ENCODE measurements at places on chromosomes 7 and 10.
A peak's percentile ranks its signal among the peaks of the same experiment; 100 is the strongest.

DNA sequence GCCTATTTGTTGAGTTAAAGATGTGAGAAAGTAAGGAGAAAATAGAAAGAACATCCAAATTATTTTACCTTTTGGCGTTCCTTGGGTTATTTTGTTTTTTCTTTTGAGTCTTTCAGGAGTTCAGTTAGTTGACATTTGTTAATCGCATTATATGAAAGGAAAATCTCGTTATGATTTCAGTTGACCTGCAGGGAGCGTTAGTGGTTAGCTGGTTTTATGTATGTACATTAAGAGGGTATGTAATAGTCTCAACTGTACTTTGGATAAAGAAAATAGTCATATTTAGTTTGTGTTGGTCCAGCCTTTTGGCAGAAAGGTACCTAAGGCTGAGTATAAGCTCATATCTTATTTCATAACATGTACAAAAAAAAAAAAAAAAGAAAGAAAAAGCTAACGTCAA, 4.0 kb downstream of the BMPER start:
- no peak for DNase-seq

- no peak for DNase-seq
Measured at GRCh38 chr7:118626739-118627138, 402.2 kb downstream of the ANKRD7 start.

DNA sequence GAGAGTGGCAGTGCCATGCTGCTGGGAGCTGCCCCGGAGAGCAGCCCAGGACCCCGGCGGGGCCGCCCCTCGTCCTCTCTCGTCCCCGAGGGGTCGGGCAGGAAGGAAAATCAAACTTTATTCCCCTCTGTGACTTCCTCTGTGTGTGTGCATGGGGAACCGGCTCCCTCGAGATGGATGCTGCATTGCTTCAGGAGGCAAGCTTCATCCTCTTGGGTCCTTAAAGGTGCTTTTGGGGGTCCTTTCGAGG, 726 bp downstream of the MCU start:
- no peak for DNase-seq

DNA sequence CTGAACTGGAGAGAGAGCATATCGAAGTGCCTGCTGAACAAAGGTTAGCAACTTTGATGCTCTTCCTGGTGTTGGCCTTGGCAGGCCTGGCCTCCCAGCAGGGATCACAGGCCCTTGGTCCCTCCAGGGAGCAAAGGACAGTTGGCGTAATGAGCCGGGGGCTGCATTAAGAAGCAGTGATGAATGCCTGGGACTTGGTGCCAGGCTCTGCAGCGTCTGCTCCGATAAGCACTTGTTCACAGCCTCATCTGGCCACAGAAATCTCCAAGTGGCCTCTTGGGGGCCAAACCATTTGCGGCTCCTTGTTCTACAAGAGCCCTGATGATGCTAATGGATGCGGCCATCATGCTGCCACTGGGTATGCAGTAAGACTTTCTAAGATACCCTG, 31.8 kb downstream of the CRHR2 start:
- no peak for DNase-seq

GRCh38 chr10:47245731-47246350, 54.2 kb upstream of the GDF10 start:
- DNase-seq: no peak

GRCh38 chr7:121133444-121133843, 144.9 kb downstream of the CPED1 start:
- DNase-seq: no peak

GRCh38 chr10:73368238-73368637, 9.6 kb upstream of the CFAP70 start:
- DNase-seq: no peak

GRCh38 chr10:99779335-99779734, 3.1 kb upstream of the ABCC2 start:
- no peak for DNase-seq

- DNase-seq: no peak
Measured at GRCh38 chr10:86628311-86628710, 26.0 kb upstream of the OPN4 start.

GRCh38 chr7:101940830-101941229, 123.4 kb downstream of the CUX1 start:
- DNase-seq: no peak

- DNase-seq: no peak
Measured at GRCh38 chr10:111078505-111079185, 1.8 kb downstream of the ADRA2A start.

DNA sequence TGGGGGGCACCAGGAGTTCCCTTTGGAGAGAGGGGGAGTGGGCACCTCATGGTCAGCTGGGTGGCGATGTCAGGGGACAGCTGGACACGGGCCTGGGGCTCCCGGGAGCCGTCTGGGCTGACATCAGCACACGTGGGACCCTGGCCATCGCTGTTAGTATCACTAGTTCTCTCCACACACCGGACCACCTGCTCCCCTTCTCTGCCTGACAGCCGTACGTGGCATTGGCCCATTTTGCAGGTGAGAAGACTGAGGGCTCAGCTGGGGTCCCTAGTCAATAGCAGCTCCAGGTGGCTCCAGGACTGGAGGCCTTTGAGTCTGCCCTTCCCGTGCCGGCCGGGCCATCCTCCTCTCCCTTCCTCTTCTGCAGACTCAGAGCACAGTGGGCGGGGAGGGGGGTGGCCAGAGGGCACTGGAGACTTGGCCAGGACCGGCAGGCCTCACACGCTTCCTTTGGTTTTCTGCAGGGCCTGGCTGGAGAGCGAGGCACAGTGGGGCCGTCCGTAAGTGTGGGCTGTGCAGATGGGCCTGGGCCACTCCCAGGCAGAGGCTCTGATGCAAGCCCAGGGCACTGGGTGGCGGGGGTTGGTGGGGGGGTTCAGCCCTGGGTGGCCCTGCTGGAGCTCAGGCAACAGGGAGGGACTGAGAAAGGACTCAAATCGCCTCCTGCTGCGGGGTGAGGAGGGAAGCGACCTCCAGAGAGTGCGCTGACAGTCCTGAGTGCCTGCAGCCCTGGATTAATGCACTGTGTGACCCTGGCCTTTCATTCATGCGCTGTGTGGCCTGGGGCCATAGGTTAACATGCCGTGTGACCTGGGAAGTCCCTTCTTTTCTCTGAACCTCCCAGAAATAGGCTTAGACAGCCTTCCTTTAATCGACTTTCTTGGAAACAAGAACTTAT, 78.2 kb downstream of the MYL10 start:
- no peak for DNase-seq

- DNase-seq: no peak
Measured at GRCh38 chr7:18471476-18472160, 23.9 kb upstream of the HDAC9 start.

DNA sequence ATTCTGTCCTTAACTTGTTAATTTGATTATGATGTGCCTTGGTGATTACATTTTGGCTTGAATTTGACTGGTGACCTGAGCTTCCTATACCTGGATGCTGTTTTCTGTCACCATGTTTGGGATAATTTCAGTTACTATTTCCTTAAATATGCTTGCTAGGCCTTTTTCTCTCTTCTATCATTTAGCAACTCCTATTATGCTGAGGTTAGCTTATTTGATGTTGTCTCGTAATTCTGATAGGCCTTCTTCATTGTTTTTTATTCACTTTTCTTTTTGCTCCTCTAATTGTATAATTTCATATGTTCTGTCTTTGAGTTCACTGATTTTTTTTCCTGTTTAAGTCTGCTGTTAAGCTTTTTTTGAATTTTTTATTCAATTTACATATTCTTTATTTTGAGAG, 184.9 kb downstream of the ITGB1 start:
- no peak for DNase-seq

DNA sequence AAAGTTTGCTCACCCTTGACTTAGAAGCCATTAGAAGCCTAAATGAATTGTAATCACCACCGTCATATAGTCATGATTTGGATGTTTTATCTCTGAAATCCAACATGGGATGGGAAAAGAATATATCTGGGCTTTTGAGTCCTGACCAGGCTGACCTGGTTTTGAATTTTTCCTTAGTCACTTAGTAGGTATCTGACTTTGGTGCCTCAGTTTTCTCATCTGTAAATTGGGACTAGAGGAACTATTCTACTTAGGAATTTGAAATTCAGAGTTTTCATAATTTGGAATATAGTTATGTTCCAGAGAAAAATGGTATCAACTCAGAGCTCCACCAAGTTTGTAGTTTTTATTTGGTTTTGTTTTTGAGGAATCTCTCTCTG, 40.9 kb downstream of the SHOC2 start:
- DNase-seq: no peak

DNA sequence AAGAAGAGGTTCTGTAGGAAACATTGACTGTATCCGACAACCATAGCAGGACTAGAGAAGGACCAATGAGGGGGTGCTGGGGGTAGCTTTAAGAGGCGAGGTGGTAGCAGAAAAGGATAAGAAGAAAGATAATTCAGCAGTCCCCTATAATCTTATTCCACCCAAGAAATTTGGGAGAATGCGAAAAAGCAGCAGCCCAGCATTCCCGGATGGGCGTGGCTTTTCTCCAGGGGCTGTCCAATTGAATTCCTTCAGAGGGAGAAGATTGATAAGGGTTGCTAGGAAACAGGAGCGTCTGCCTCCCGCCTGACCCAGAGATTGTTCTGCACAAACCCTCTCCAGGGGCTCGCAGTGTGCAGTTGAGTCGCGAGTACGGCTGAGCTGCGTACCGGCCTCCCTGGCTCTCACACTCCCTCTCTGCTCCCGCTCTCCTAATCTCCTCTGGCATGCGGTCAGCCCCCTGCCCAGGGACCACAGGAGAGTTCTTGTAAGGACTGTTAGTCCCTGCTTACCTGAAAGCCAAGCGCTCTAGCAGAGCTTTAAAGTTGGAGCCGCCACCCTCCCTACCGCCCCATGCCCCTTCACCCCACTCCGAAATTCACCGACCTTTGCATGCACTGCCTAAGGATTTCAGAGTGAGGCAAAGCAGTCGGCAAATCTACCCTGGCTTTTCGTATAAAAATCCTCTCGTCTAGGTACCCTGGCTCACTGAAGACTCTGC, at the start of gene GRM3:
GRM3 (plus strand) TSS at position 349 of the 721 bp plus-strand sequence. CDS start 121,237 bp downstream, outside the sequence.
- peak; percentile 71 for DNase-seq

DNA sequence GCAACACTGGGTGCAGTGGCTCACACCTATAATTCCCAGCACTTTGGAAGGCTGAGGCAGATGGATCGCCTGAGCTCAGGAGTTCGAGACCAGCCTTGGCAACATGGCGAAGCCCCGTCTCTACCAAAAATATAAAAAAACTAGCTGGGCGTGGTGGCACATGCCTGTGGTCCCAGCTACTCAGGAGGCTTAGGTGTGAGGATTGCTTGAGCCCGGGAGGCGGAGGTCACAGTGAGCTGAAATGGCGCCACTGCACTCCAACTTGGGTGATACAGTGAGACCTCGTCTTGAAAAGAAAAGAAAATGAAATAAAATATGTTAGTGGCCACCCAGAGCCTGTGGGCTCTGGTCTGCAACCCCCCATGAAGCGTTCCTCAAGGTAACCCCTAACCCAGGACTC, 13.3 kb downstream of the ITPRIP start:
- DNase-seq: no peak

GRCh38 chr7:131071786-131072504, 255.7 kb upstream of the MKLN1 start:
- no peak for DNase-seq

- DNase-seq: peak; percentile 22
Measured at GRCh38 chr7:50303335-50304128, 984 bp upstream of the IKZF1 start.

DNA sequence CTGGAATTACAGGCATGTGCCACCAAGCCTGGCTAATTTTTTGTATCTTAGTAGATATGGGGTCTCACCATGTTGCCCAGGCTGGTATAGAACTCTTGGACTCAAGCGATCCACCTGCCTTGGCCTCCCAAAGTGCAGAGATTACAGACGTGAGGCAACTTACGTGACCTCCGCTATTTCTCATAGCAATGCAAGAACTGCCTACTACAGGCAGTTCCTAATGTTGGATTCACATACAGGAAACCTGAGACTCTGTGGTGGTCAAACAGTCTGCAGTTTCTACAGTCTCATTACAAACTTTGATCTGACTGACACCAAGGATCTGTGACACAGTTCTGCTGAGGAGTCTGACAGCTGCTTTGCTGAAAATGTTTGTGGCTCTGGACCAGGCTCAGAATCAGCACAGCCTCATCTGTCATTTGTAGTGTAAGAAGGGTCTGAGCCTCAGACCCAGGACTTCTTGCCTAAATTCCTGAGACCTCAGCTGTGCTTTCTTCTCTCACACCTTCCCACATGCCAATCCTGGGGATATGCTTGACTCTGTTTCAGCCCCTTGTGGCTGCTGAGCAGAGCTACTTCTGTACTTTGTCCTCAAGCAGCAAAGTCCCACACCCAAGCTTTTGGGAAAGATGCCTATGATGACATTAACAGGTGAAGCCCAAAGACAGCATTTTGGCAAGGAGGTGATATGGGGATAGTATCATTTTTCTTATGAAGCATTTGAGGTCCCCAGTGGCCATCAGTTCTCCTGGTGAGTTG, 48.0 kb upstream of the CYP2C9 start:
- no peak for DNase-seq

GRCh38 chr7:151851782-151852181, 25.1 kb downstream of the PRKAG2 start:
- no peak for DNase-seq
